Pulmonary artery endothelial cell (primary cell): ENCODE measurements at places on chromosomes 2 and 18.

GRCh38 chr18:40109252-40110049 is 1845.6 kb upstream of the PIK3C3 start:
- DNase-seq, result no peak

DNA sequence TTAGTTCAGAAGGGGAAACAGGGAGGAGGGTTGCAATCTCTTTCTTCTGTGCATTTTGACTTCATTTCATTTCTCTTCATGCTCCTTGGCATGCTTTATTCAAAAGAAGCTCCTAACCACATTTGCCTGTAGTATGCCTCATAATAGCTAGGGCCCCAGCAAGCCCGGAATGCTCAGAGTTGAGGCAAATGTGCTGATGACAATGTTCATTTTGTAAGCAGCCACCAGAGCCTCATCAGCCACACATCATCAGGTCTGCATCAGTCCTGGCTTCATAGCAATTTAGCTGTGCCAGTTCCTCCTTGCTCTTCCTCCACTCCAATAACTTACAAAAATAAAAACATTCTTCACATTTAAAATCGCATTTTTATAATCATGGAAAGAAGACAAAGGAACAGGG is 65.4 kb upstream of the MMADHC start:
- no peak for DNase-seq

DNA sequence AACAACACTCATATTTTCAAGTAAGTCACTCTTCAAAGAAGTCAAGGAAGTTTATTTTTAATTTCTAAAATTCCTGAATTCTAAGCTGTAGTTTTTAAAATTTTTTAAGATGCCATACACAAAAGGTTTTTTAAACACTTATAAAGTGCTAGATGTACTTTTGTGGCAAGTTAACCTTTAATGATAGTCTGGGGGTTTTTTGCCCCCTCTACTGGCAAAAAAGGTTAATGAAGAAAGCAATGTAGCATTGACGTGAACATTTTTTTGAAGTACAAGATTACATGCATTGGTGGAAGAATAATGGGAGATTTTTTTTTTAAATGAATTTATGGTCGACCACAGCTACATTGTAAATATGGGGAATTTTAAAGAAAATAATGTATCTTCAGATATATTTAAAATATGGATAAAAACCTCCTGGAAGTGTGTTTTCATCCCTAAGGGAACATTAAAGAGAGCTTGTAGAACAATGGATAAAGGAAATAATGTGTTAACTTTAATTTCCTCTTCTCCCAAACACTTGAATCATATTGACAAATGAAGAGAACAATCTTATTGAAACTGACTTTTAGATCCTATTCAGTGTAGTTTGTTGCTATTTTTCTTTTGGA is 12.6 kb downstream of the ITPRID2 start:
- no peak for DNase-seq

GRCh38 chr2:237223201-237223861 is 137.6 kb downstream of the COPS8 start:
- peak; percentile 47 for DNase-seq

GRCh38 chr2:182666674-182667314 is 49.3 kb upstream of the DNAJC10 start:
- DNase-seq, result no peak

GRCh38 chr2:215967590-215968378 is 45.6 kb downstream of the MREG start:
- no peak for DNase-seq

GRCh38 chr2:233689501-233689900 is 3.2 kb upstream of the UGT1A6 start:
- peak; percentile 91 for DNase-seq

GRCh38 chr2:191693778-191694177 is 15.8 kb downstream of the NABP1 start:
- DNase-seq, result no peak

- no peak for DNase-seq
Measured at GRCh38 chr2:86069091-86069685, 36.5 kb downstream of the POLR1A start.

GRCh38 chr2:68155618-68156017 is 2.1 kb upstream of the PNO1 start:
- DNase-seq, result no peak

GRCh38 chr2:2116657-2117056 is 214.4 kb downstream of the MYT1L start:
- no peak for DNase-seq

DNA sequence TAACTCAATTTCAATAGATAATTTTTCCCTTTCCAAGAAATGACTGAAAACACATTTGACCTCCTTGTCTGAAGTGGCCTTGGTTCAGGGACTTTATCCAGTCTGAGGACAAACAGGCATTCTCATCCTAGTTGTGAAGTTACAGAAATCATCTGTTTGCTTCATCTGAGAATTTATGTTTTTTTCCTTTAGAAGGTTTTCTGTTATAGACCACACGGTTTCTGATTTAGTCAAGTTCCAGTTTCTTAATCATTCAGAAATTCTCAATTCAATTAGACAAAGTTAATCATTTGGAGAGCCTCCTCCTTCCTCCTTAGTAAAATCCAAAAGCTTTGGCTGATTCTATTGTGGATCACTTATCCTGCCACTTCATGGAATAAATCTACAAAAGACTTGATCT is 60.9 kb downstream of the ICOS start:
- no peak for DNase-seq

GRCh38 chr2:232941912-232942594 is 71.0 kb downstream of the NGEF start:
- no peak for DNase-seq

- no peak for DNase-seq
Measured at GRCh38 chr2:155364766-155365165, 666.3 kb downstream of the KCNJ3 start.

DNA sequence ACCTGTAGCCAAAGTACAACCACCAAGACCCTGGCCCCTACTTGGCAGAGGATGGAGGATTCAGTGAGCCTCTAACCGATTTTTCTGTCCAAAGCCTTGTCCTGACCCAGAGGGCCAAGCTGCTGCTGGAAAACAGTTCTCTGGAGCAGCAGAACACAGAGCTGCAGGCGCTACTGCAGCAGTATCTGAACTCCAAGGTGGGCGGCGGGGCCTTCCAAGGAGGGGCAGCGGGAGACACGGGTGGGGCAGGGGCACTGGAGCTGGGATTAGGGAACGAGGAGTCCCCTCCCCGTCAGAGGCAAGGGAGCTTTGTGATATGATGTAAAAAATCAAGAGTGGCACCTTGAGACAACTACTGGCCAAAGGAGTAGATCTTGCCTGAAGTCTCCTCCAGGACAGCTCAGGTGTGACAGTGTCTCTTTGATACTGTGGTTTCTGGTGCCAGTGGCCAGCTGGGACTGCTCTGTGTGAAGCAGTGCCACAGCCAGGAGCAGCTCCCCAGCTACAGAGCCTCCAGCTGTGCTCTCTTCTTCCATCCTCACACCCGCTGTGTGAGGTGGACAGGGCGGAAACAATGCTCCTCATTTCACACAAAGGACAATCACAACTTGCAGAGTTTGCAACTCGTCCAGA is 22.8 kb downstream of the OTOF start:
- DNase-seq, result no peak

GRCh38 chr2:15667809-15668556 is 76.3 kb downstream of the DDX1 start:
- no peak for DNase-seq

GRCh38 chr2:157438863-157439823 is 4.7 kb downstream of the CYTIP start:
- DNase-seq, result no peak

DNA sequence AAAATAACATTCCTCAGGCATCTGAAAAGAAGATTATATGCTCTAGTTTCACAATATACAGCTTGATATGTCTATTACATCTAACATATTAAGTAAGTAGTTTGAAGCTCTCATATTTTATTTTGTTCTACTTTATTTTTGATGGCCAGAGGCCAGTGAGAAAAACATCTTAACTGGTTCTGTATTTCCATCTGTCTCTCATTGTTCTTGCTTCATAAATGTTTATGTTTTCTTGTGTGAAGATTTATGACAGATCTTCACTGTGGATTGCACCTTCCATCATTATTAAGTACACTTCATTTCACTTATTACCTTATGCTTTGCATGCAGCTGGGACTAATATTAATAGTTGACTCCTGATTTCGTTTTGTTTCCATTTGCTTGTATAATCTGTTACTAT is 511.2 kb downstream of the TSN start:
- DNase-seq, result no peak

DNA sequence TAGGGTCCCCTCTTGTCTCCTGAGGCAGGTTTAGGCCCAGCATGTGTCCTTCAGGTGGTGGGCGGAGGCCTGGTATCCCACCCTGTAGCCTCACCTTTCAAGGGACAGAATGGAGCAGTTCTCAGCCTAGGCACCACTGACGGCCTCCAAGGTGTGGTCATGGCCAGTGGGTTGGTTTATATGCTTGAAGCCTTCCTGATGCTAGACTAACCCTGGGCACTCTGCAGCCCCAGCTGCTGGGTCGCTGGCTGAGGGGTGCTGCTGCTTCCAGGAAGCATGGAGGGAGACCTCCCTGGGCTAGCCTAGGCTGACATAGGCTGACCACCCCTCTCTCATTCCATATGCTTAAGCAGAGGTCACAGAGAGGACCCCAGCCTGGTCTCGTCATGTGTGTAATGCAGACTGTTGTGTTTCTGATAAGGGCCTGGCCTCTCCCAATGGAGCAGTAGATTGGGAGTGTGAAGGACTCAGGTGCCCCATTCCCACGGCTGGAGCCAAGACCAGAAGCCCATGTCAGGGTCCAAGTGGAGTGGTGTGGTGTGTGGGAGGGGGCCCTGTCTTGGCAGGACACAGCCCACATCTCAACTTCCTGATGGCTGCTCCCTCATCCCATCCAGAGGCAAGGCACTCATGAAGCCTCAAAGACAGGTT is 206.6 kb downstream of the DYSF start:
- DNase-seq, result no peak

DNA sequence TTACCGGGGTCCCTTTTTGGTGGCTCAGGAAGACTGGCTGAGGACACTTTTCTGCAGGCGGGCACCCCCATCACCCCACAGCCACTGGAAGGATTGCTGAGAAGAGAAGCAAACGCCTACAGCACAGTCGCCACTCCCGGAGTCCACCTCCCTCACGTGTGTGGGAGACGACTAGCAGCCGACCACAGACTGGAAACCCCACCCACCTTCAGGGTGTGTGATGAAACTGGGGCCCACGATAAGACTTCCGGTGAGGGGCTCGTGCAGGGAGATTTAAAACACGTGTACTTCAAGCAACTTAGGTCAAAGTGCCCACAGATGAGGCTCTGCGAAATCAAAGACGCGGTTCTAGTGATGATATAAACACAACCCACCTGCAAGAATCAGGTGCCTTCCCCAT is 26.3 kb downstream of the MBP start:
- no peak for DNase-seq

DNA sequence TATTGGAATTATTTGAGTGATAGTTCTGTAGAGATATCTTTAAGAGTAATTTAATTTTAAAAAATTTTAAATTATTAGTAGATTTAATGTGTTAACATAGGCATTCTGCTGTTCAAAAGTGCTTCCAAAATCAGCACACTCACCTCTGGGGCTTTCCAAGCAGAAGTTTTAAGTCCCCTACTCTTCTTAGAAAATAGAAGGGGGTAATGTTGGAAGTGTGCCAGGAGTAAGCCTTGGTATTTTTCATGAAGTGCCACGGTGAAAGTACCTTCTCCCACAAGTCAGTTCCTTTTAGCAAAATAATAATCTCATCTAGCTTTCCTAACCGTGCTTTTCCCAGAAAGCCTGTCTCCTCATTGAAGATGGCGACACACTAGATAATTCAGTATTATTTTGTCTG is 3.9 kb upstream of the TNFRSF11A start:
- no peak for DNase-seq

GRCh38 chr2:220586980-220587530 is 959.6 kb downstream of the SLC4A3 start:
- no peak for DNase-seq

GRCh38 chr2:4862031-4862430 is 830.2 kb upstream of the SOX11 start:
- no peak for DNase-seq

DNA sequence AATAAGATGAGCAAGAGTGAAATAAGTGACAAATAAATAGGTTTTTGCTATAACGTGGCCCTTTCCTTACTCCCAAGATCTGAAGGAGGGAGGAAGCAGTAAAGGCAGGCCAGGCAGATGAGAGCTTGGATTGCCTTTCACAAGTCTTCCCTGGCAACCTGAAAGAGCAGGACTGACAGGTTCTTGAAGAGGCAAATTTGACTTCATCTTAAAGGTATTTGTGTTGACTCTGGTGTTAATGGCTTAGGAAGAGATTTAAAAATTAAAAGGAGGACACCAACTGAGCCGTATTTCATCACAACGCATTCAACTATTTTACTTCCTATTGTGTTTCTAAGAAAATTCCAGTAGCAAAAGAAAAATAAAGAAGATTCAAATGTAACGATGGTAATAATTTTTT is 3.2 kb downstream of the STRN start:
- DNase-seq, result no peak

DNA sequence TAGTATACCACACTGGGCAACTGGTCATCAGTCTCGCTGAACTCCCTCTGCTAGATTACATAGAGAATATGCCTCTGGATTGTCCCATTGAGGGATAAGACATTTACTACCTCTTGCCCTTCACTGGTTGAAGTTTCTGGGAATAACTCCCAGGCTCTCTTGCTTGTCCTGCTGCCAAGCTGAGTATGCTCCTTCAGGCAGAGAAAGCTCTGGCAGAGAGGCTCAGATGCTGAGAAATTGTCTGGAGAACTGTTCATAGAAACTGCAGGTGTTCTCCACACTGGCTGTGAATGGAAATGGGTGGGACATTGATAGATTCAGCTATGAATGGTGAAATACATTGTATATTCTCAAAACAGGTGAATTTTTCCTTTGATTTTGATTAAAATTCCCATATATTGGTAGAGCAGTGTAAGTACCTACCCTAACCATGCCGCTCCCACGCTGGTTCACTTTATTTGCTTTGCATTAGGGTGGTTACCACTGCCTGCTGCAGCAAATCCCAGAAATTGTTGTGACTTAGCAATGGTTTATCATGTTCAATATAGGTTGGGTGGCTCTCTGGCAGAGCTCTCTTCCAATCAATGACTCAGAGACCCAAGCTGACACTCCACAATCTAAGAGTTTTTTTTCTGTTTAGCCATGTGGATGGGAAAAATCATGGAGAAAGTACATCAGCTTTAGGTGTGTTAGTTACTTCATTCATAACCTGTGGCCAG is 36.7 kb downstream of the FAM117B start:
- no peak for DNase-seq

- no peak for DNase-seq
Measured at GRCh38 chr18:55385770-55386169, 202.2 kb downstream of the TCF4 start.

- DNase-seq, result no peak
Measured at GRCh38 chr18:41594582-41594981, 360.5 kb upstream of the PIK3C3 start.

DNA sequence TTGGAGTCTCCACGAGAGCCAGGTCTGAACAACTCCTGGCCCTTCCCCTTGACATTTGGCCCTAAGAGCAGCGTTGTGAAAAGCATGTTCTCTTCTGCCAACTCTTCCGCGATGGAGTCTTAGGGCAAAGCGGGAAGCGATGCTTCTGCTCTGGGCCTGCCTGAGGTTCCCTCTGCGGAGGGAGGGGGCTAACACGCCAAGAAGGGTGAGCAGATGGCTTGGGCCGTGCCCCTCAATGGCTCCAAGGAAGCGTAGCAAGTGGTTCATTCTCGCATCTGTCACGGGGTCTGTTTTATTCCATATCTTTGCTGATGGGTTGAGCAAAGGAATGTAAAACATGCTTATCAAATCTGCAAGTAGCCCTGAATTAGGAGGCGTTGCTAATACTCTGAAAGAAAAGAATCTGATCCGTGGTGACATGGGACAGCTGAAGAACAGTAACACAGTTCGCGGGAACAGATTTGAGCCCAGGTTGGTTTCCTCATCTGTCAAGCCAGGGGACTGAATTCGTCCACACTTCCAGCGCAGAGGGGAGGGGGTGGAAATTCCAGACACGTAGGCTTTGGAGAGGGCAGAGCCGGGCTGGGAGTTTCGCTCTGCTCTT is 38.0 kb downstream of the DNMT3A start:
- no peak for DNase-seq
